AG08396 (cell line): ENCODE measurements at places on chromosomes 7 and 10.
A peak's percentile ranks its signal among the peaks of the same experiment; 100 is the strongest.

DNA sequence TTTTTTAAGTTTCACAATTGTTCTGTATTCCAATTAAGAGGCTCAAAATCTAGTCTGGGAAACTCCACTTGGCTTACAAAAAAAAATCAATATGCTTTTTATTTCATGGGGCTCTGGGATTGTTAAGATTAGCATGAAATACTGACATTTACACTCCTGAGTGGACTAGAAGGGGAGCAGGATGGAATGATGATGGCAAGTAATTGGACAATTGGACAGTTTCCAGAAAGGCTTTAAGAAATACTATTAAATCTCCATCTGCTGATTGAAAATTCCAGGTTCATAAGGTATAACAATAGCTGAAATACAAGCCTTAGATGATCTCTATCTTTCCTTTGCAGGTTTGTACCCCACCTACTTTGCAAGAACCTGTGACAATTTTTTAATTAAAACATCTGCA lies 184.4 kb downstream of the LRRTM3 start:
- DNase-seq = no peak

DNA sequence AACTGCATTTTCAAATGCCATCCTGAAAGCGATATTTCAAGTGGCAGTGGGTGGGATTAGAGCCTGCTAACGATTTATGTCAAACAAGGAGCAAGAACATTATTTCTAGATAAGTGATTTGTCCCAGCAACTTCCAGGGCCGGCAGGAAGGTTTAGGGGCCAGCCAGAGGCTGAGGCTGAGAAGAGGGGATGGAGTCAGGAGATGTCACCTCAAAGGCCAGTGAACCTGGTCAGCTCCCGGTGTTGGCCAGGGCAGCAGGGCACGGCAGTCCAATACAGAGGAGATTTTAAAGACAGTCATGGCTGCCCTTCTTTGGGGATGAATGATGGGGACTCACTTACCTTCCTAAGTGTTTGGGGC lies 105.7 kb upstream of the PPIF start:
- DNase-seq = no peak

- DNase-seq = peak; percentile 75
Measured at GRCh38 chr7:139777133-139777891, 486 bp downstream of the HIPK2 start.

- DNase-seq = no peak
Measured at GRCh38 chr7:112431803-112432202, 18.5 kb upstream of the IFRD1 start.

- DNase-seq = no peak
Measured at GRCh38 chr10:90125456-90126255, 424.3 kb downstream of the KIF20B start.

DNA sequence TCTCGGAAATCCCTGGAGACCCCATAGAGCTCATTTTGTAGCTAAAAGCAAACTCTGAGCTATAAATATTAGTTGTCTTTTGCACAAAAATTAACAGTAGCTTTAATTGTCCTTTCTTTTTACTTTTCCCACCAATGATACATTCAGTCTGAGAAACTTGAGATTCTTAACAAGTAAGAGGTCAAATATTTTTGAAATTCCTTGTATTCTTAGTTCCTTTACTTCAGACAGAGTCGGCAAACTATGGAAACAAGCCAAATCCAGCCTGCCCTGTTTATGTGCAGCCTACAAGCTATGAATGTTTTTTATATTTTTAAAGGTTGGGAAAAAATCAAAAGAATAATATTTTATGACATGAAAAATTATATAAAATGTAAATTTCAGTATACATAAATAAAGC lies 146.6 kb downstream of the CTNNA3 start:
- no peak for DNase-seq

DNA sequence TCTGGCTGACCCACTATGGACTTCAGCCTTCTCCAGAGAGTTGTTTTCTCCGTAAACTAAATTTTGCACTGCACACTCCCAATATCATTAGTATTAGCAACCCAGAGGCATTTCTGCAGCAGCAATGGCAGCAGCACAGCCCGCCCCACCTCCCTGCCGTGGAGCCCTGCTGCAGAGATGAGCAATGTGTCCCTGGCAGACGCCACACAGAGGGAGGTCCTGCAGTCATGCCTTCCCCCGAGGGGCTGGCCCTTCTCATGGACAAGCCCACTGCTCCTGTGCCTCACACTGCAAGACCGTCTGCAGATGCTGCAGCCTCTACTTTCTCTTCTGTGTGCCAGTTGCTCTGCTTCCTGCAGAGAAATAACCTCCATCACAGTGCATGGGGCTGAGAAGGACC lies 393.4 kb upstream of the MKI67 start:
- no peak for DNase-seq

GRCh38 chr10:69769395-69769992 lies 32.2 kb upstream of the COL13A1 start:
- DNase-seq = peak; percentile 91

GRCh38 chr10:122486406-122487080 lies 25.2 kb downstream of the HTRA1 start:
- DNase-seq = no peak

DNA sequence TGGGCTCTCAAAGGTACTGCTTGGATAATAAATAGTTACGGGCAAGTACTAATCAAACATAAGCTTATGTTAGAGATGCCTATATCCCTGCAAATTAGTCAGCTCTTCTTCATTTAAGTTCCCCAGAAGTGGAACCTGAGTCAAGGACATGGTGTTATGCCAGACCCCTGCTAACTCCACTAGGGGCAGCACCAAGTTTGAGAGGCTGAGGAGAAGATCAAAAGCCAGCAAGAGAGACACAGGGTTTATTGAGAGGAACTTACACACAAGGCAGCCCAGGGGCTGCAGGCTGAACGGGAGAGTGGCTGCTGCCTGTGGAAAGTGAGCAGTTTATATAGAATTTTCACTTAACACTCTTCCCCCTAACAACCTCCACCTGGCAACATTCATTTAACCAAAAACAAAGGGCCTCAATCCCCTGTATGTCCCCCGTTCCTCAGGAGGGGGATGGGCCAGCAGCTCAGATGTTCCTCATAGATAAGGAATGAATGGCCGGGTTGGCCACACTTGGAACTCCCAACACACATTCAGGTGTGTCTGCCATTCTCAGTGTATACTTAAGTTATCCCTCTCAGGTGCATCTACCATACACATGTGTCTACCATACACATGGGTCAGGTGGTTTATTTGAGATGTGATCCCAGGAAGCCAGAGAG lies 62.6 kb upstream of the GHITM start:
- peak; percentile 24 for DNase-seq

GRCh38 chr10:51257511-51258248 lies 183.4 kb downstream of the PRKG1 start:
- peak; percentile 14 for DNase-seq

GRCh38 chr10:97714401-97715258 lies 1.1 kb downstream of the MARVELD1 start:
- DNase-seq = peak; percentile 72
